CD4-positive, alpha-beta T cell treated with Interleukin-12 subunit alpha and Interleukin-12 subunit beta, for 1 hour (primary cell): ENCODE measurements at places on chromosomes 16 and 17.
A peak's percentile ranks its signal among the peaks of the same experiment; 100 is the strongest.

- DNase-seq: no peak
Measured at GRCh38 chr17:29078183-29079045, 35.5 kb downstream of the PIPOX start.

- DNase-seq: no peak
Measured at GRCh38 chr16:84500531-84500930, 3.9 kb downstream of the MEAK7 start.

GRCh38 chr17:358491-359151 lies 6.0 kb upstream of the RPH3AL start:
- DNase-seq: no peak

DNA sequence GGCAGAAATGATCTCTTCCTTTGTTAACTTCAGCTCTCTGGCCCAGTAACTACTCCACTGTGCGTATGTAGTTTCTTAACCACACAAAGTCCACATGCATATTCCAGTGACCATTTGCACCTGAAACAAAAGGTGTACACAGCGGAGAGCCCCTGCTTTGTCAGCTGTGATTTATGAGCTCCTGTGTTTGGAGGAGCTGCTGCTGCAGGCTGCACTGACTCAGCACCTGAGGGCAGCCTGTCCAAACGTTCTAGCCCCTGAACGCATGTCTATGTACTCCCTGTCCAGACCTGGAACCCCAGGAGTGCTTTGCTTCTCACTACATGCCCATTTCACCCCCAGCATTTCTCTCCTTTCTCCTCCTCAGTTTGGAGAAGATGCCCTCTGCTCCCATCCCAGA lies 216.1 kb downstream of the ABCC12 start:
- no peak for DNase-seq

DNA sequence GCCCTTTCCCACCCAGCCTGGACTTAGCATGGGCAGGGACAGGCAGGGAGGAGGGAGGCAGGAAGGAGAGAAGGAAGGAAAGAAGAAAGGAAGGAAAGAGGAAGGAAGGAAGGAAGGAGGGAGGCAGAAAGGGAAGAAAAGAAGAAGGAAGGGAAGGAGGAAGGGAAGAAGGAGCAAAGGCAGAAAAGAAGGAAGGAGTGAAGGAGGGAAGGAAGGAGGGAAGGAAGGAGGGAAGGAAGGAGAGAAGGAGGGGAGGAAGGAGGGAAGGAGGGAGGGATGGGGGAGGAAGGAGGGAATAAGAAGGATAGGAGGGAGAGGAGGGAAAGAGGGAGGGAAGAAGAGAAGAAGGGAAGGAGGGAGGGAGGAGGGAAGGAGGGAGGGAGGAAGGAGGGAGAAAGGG lies 110.4 kb downstream of the SALL1 start:
- DNase-seq: no peak

DNA sequence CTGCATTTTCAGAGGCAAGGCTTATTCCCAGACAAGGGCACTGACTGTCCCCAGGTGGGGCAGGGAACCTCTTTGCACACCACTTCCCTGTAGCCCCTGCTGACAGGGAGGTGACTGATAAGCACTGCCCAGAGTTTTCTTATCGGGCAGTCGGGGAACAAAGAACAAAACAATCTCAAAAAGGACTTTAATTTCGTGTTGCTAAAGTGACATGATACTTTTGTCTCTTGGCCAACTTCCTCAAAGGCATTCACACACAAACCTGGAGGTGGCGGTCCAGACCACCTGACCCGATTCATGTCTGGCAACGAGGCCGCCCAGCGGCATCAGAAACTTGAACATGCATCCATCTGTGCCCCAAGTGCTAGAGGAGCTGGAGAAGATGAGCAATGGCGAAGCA lies 28.9 kb downstream of the ZDHHC7 start:
- DNase-seq: peak; percentile 17

DNA sequence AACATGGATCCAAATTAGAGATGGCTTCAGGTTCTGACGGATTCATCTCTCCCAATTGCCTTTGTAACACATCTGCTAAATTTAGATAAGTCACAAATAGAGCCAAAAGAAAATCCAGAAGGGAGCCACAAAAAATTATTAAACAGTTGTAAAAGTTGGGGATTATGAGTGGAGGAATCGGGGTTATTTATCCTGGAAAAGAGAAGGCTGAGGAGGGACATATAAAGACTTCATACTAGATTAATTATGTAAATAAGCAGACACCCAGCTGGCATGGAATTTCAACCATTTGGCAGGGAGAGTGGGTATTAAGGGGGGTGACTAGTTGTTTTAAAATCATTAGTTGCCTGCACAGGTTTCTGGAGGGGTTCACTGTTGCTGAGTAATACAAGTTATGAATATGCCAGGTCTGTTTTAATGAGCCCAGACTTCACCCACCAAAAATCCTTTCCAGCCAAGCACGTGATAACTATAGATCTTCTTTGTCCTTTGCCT lies 89.6 kb downstream of the CDH13 start:
- DNase-seq: no peak

DNA sequence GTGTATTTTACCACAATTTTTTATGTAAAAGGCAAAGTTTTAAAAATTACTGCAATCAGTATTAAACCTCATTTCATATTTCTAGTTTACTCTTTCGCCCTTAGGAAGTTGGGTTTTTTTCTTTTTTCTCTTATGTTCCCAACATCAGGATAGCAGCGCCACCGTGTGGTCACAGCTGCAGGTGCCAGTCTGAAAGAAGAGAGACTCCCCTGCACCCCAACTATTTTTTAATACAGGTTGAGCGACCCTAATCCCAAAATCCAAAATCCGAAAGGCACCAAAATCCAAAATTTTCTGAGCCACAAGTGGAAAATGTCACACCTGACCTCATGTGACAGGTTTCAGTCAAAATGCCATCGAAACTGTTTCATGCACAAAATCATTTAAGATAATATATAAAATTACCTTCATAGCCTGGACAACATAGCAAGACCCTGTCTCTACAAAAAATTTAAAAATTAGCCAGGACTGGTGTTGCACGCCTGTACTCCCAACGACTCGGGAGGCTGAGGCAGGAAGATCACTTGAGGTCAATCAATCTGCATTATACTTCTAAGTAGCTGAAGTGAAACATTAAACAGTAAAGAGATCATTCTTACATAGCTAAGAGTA lies 21.8 kb upstream of the ASGR2 start:
- peak; percentile 79 for DNase-seq

DNA sequence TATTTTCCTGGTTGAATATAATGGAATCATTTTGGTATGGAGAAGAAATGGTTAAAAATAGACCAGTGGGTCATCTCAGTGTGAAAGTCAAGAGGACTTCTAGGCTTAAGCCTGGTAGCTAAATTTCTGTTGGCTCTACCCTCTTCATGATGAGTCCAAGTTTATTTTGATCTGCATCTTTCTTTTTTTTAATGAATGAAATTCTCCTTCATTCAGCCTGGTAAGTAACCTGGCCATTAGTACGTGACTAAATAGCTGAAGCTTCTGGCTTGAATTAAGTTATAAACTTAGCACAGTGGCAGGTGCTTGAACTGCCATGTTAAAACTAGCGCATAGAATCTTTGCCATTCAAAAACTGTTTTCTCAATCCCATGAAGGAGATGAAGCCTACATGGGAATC lies 28.0 kb downstream of the NF1 start:
- no peak for DNase-seq

GRCh38 chr16:65446427-65446826 lies 324.6 kb upstream of the CDH11 start:
- no peak for DNase-seq

- DNase-seq: no peak
Measured at GRCh38 chr17:44362459-44362948, 1.1 kb downstream of the FAM171A2 start.

GRCh38 chr17:70158180-70158579 lies 11.2 kb upstream of the KCNJ2 start:
- no peak for DNase-seq

- no peak for DNase-seq
Measured at GRCh38 chr16:2524339-2524938, 4.3 kb downstream of the AMDHD2 start.

- DNase-seq: no peak
Measured at GRCh38 chr17:37123386-37123785, 174.6 kb downstream of the AATF start.

- DNase-seq: no peak
Measured at GRCh38 chr17:58110012-58110411, 26.8 kb downstream of the DYNLL2 start.

- DNase-seq: no peak
Measured at GRCh38 chr17:4632581-4632920, 8.9 kb downstream of the ALOX15 start.

- peak; percentile 61 for DNase-seq
Measured at GRCh38 chr17:50149417-50150353, 792 bp downstream of the PPP1R9B start.

GRCh38 chr16:2365397-2366294 lies 25.1 kb upstream of the ABCA3 start:
- no peak for DNase-seq

GRCh38 chr16:995087-995486 lies 13.5 kb downstream of the SOX8 start:
- no peak for DNase-seq

DNA sequence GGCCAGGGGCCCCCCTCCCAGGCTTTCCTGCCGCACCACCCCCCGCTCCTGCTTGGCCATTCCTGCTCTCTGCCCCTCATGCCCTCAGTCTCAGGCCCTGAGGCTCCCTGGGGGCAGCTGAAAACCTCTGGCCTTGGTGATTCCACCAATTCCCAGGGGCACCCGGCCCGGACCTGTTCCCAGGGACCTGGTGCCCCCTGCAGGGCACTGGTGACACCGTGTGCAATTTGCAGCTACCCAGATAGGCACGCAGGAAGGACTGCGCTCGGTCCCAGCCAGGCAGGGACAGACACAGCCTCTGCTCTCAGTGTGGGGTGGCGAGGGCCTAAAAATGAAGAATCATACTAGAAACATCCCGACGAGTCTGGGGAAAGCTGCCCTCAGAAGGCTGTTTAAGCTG lies 13.4 kb downstream of the WFDC1 start:
- no peak for DNase-seq

GRCh38 chr16:86481607-86482006 lies 28.7 kb upstream of the FOXF1 start:
- no peak for DNase-seq

- no peak for DNase-seq
Measured at GRCh38 chr16:9970796-9971195, 211.4 kb downstream of the GRIN2A start.
